Stimulated activated CD8-positive, alpha-beta memory T cell treated with anti-CD3 and anti-CD28 coated beads, Interleukin-7, amount 100 ng/mL, for 1 hour (primary cell): ENCODE measurements at places on chromosomes 5 and 9.

- no peak for DNase-seq
Measured at GRCh38 chr9:93252781-93253530, 69.0 kb downstream of the WNK2 start.

- no peak for DNase-seq
Measured at GRCh38 chr9:105447386-105447813, 434 bp upstream of the FSD1L start.

DNA sequence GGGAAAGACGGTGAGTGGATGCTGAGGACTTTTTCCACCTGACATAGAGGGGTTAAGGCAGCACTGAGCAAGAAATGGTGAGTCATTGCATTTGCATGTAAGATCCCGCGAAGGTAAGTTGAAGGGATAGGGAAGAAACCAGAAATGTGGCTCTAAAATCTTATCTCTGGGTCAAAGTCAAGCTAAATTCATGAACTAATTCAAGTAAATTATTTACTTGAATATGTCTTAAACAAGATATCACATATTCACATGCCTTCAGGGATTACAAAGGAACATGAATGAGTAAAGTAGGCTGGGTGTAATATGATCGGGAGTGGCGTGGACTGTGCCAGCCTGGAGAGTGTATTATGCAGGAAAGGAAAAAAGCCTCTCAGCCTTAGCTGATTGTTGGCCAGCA lies 74.4 kb upstream of the EQTN start:
- no peak for DNase-seq

DNA sequence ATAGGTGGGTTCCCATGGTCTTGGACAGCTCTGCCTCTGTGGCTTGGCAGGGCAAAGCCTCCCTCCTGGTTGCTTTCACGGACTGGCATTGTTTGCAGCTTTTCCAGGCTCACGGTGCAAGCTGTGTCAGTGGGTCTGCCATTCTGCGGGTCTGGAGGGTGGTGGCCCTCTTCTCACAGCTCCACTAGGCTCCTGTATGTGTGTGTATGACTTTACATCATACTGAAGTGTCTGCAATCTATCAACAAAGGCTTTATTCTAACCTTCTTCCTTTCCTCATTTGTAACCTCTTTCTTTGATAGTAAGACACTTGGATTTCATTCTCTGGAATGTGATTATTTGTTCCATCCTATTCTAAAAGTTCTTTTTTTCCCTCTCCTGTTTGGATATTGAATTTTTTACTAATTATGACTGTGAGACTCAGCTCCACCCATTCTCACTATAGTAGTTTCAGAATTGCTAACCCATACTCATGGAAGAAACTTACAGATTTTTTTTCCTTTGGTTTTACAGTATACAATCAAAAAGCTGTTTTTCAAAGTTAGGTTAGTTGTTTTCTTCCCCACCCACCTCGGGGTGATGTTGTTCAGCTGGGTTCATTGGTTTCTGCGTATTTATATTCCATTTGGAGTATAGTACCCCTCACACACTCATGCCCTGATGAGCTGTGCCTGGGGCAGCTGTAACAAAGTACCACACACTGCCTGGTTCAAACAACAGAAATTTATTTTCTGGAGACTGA lies 144.6 kb upstream of the OTULINL start:
- DNase-seq, result no peak

DNA sequence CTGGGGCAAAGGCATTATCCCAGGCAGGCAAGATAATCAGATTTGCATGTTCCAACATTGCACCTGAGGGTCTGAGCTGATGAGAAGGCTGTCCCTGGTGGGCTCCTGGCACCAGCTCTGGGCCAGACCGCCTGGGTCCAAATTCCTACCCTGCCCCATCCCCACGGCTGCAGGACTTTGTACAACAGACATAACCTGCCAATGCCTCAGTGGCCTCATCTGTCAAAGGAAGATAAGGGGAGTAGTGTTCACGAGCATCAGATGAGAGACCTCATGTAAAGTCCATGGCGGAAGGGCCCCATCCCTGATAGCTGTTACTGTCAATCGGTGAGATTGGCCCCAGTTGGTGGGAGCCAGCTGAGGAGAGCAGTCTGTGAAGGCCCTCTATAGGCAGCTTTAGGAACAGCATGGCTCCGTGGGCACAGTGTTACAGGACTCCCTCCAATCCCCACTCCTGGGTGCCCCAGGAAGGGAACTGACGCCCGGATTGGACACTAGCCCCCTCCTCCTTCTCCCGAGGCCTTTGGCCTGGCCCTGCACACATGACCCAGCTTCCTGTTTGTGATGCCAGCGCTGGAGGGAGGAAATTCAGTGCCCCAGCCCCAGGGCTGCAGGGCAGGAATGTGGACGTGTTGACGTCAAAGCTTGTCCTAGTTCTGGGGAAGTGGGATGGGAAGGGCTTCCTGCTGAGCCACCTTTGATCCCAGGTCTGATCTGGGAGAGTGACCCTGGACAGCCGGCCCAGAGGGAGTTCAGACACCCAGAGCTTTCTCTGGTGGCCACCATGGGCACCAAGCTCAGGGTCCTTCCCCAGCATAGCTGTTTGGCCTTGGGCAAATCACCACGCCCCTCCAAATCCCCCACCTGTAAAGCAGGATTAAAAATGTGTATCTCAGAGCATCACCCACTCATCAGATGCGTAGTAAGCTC lies 56.2 kb downstream of the DUSP1 start:
- DNase-seq, result peak; percentile 39

DNA sequence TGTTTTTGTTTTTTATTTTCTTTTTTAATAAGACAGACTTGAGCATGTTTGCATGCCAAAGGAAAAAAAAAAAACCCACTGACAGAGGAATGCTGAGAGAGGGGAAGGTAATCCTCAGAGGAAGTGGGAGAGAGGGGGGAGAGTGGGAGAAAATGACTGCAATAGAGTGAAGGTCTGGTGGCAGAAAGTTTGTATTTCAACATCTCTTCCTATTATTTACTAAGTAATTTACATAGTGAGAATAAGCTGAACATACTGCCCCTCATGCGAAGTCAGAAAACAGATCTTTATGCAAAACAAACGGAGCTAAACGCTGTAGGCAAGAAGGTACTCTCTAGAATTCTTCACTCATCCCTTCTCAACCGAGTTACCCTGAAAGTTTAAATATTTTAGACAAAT lies 45.0 kb downstream of the ELL2 start:
- DNase-seq, result no peak

DNA sequence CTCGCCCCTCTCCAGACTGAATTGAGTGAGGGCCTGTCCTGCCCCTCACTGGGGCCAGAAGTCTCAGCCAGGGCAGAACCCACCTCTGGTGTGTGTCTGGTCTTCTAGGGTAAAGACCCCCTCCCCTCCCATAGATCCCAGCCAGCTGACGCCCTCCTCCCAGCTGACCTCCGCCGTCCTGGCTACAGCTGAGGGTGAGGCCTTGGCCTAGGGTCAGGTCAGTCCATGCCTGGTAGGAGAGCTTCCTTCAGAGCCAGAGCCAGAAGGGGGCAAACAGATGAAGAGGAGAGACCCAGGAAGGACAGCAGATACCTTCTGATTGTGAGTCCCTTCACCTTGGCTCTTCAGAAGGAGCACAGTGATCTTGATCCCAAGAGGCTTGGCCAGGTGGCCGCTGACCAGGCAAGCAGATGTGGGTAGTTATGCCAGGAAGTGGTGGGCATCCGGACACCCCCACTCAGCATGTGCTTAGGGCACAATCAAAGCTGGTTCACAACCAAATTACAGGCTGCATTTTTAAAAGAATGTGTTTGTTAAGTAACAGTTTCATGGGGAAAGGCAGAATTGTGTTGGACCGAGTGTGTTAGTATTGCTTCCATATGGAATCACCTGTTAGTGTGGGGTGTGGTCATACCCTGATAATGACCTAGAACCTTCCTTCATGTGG lies 29.9 kb downstream of the JADE2 start:
- DNase-seq, result no peak

- DNase-seq, result no peak
Measured at GRCh38 chr5:40962207-40962955, 53.1 kb downstream of the C7 start.

DNA sequence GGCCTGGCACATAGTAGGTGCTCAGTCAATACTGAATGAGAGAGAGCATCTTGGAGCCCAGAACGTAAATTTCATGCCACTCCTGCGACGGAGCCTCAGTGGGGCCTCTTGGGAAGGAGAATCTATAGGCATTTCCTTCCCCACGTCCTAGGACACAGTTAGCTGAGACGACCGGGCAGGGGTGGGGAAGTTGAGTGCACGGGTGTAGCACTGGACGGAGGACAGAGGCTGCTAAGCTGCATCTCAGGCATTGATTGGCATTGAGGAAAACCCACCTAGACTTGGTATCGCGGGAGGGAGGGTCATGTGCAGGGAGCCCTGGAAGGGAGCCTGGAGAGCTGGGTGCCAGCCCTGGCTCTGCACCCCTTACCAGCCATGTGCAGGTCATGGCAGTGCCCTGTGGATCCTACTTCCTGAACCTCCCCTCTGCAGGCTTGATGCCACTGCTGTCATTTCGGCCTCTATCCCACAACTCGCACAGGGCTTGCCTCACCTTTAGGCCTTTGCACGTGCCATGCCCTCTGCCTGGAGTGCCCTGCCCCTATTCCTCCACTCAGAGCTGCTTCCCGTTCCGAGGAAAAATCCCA lies 25.6 kb downstream of the NEK6 start:
- DNase-seq, result no peak

DNA sequence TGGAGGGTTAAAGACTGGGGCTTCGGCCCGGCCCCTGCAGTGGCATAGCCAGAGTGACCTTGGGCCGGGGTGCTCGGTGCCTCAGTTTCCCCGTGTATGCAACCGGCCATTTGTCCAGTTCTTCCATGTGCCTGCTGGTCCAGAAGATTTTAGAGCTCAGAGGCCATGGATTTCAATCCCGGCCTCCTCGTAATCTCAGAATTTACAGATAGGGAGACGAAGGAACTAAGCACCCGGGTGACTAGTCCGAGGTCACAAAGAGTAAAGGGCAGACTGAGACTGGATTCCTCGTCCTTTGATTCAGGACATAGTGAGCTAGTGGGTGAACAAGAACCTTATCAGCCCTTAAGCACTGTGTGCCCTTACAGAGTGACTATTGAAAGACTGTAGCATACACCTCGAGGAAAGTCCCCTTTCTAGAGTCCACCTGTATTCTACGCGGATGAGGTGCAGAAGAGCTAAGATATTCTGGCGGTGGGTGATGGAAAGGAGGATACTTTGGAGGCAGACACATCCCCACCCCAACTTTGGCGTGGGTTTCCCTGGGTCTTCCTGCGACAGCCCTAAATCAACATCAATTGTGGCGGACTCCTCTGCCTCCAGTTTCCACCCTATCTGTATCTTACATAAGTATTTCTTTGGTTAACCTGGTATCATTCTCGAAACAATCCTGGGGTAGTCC lies 597 bp downstream of the SLC31A1 start:
- no peak for DNase-seq

DNA sequence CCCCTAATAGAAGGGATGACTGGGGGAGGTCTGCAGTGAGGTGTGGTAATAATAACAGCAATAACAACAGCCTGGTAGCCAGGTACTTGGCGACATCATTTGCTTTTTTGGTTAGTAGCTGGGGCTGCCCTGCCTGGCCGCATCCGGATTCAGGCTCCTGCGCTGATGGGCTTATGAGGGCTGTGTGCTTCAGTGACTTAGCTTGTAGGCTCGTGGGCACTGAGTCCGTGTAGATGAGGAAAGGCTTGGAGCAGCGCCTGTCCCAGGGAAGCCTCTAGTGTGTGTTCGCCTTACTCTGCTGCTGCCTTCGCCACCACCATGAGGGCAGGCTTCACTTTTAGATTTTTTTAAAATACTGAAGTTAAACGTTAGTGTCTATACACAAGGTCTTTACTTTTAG lies 4.5 kb downstream of the NDUFS6 start:
- no peak for DNase-seq

- no peak for DNase-seq
Measured at GRCh38 chr5:30725073-30725472, 468.4 kb upstream of the CDH6 start.

DNA sequence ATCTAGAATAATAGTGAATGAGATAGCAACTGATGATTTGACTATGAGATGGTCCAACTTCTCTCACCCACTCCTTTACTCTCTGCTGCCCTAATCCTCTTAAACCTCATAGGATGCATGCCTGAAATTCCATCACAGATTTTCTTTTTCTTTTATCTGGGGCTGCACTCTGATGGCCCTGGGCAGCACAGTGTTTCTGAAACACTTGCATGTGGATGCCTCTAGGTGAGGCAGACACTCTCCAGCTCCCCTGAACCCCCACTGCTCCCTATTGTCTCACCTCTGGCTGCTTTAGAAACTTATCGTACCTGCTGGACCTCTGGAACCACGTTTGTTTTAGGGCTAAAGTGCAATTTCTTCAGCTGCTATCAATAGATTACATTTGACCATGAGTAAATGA lies 67.5 kb downstream of the HTR4 start:
- no peak for DNase-seq

GRCh38 chr5:108459769-108460168 lies 77.9 kb upstream of the FBXL17 start:
- DNase-seq, result no peak

DNA sequence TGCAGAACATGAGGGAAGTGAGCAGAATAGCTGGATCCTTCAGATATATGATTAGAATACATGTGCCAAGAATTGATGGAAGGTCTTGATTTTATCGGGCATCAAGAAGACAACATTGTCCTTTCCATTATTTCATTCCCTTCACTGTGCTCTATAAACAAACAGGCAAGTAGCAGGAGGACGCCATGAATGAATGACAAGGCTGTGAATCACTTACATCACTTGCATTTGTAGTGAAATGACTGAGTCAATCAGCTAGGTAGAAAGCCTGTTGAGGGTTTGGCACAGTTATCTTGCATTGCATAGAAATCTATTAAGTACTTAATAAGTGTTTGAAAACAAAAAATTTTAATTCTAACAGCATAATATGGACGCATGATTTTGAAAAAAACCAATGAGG lies 548.8 kb upstream of the IZUMO3 start:
- no peak for DNase-seq

- DNase-seq, result no peak
Measured at GRCh38 chr5:107215611-107216010, 455.1 kb downstream of the EFNA5 start.

DNA sequence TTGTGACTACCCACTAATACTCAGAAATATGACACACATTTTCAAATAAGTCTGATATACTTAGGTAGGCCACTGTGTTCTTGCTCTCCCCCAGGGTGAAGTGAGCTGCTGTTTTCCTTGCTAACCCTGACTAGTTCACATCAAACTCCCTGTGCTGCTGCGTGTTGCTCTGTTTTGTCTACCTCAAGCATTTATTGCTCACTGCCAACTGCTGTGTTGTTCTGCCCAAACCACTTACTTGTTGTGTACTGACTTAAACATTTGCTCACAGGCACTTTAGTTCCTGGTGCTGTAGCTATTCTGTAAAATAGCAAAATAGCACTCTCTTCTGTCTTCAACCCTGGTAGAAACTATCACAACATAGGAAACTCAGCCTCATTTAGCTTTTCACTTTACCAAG lies 255.7 kb downstream of the HCN1 start:
- DNase-seq, result no peak

GRCh38 chr9:10059044-10059443 lies 553.8 kb downstream of the PTPRD start:
- DNase-seq, result no peak

GRCh38 chr9:92770360-92770995 lies 5.8 kb upstream of the BICD2 start:
- DNase-seq, result no peak

- no peak for DNase-seq
Measured at GRCh38 chr5:1647580-1647979, 123.8 kb upstream of the LPCAT1 start.
